ENCODE measurements at places on chromosomes 16 and 17.

DNA sequence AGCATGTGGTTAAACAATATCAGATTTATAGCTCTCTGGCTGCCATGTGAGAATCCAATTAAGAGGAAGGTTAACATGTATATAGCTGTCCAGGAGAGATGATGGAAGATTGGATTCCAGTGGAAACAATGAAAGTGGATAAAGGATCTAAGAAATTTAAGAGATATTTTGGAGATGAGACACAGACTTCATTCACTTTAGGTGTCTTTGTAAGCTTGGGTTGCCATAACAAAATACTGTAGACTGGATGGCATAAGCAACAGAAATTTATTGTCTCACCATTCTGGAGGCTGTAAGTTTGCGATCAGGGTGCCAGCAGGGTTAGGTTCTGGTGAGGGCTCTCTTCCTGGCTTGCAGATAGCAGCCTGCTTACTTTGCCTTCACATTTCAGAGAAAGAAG is 155.9 kb upstream of the MYOCD start:
- no peak for DNase-seq

- no peak for DNase-seq
Observed at GRCh38 chr17:10251212-10251948, 53.0 kb upstream of the GAS7 start.

- no peak for DNase-seq
Observed at GRCh38 chr17:21419299-21420239, 43.4 kb downstream of the KCNJ12 start.

- no peak for DNase-seq
Observed at GRCh38 chr17:3792481-3792880, 8.5 kb downstream of the ITGAE start.

GRCh38 chr16:13178318-13178717 is 276.9 kb downstream of the SHISA9 start:
- DNase-seq: no peak

DNA sequence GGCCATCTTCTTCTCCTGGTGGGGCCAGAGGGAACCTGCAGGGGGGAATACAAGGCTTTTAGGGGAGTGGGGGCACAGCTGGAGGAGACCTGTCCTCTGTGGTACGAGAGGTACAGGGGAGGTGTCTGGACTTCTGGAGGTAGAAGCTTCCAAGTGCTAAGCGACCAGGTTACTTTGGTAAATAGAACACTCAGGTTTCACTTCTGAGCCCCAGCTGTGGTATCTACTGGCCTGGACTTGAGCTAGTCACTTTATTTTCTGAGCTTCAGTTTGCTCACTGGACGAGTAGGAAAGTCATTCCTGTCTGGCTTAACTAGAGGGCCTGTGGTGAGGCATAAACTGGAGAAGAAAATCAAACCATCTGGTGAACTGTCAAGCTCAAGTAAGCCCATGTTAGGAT is at the start of gene HEATR9:
Gene HEATR9, minus strand, starts transcription at position 155 of the 400 bp plus-strand sequence. Its CDS starts 149 bp downstream, at position 6.
- DNase-seq: no peak

DNA sequence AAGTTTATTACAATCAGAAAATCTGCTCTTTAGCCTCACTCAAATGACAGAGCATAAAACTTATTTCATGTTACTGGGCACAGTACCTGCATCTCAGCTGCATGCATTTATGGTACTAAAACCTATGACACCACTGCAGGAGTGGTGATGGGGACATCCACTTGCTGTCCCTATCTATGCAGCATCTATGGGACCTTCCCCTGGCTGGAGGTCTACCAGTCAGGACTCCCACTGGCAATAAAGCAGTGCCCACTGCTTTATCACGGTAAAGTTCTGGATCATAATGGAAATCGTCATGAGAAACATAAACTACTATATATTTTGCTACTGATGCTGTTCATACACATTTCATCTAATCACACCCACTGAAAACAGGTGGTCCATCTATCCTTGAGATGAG is 26.2 kb downstream of the NSMCE1 start:
- no peak for DNase-seq

- no peak for DNase-seq
Observed at GRCh38 chr16:56780646-56781045, 50.7 kb downstream of the NUP93 start.

DNA sequence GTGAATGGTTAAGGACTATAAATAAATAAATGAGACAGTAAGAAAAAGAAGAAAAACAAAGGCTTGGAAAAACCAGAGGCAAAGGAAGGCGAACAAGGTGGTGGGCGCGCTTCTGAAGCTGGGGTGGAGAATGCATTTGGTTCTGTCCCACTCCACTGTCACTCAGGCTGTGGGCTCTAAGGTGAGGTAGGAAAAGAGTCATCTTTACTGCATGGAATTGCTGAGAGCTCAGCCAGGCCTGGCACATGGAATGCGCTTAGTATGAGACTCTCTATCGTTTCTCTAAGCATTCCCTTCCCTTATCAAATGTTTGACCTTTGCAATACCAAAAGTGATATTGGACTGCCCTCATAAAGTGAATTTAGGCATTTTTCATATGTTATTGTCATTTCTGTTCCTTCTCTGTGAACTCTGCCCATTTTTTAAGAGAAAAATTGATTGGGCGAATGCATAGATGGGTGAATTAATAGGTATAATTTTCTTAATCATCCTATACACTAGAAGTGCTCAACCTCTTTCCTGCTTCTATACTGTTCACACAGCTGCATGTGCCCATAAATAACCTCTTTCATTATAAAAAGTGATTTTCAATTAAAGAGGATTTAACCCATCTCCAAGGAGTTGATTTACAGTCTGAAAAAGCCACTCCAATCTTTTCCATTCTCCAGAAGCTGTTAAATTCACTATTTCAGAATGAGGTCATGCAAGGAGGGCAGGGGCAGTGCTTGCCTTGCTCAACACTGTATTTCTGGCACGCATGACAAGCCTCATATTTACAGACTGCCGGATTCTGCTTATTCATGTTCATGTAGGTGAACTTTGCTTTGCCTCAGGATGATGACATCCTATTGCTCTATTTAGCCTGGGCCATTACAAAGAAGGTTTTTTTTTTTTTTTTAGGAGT is 87.7 kb downstream of the MYH10 start:
- no peak for DNase-seq

DNA sequence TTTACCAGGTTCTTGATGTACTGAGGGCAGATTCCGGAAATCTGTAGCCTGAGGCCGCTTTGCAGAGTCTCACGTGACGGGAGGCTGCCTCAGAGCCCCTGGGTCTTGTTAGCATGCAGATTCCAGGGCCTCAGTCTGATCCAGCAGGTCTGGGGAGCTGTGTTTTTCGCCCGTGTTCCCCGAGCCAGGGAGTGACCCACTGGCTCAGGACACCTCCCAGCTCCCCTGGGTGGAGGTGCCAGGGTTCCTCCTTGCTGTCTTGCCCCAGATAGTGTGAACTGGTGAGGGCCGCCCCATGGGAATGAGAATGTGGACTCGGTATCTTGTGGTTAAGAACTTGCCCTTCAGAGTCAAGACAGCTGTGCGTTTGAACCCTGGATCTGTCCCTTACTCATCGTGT is 98.6 kb downstream of the OR1D5 start:
- no peak for DNase-seq

DNA sequence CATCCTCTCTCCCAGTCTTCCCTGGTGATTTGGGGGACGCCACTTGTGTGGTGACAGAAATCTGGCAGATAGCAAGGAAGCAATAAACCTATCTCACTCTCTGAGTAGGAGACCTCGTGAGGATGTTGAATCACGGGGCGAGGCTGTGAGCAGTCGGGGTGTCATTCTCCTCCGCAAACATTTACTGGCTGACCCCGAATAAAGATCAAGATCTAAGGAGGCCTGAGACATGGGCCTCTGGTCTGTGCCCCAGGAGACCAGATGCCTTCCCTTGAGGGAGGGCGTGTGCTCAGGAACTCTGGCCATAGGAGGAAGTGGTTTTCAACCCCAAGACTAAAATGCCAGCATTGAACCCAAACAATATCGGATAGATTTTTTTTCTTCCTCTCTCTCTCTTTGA is 53.1 kb downstream of the FOXL1 start:
- no peak for DNase-seq

- no peak for DNase-seq
Observed at GRCh38 chr17:46785696-46786095, 32.8 kb downstream of the WNT3 start.

DNA sequence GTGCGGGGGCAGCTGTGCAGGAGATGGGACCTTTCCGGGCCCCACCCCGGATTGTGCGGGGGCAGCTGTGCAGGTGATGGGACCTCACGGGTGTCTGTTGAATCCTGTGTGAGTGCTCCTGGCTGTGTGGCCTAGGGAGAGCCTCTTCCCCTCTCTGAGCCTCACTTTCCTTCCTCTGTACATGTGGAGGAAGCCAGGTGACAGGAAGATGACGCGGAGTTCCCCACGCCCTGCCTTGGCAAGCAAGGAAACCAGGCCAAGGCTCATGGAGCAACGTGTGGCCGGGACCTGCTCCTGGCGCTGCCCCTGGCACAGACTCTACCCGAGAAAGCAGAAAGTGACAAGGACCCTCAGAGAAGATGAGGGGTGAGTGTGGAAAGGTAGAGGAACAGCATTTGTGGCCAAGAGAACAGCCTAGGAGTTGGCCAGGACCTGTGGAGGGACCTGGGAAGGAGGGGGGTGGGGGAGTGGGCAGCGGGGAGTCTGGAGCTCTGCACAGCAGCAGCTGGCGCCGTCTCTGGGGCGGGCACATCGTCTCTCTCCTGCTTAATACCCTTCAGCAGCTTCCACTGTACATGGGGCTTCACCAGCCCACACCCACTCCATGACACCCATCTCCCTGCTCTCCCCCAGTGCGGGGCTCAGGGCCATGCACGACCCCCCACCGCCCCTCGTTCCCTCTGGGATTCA is 38.4 kb upstream of the PABPN1L start:
- no peak for DNase-seq

- DNase-seq: no peak
Observed at GRCh38 chr16:80147026-80147655, 393.7 kb upstream of the DYNLRB2 start.

- DNase-seq: no peak
Observed at GRCh38 chr17:74671031-74671771, 41.5 kb downstream of the CD300LF start.

DNA sequence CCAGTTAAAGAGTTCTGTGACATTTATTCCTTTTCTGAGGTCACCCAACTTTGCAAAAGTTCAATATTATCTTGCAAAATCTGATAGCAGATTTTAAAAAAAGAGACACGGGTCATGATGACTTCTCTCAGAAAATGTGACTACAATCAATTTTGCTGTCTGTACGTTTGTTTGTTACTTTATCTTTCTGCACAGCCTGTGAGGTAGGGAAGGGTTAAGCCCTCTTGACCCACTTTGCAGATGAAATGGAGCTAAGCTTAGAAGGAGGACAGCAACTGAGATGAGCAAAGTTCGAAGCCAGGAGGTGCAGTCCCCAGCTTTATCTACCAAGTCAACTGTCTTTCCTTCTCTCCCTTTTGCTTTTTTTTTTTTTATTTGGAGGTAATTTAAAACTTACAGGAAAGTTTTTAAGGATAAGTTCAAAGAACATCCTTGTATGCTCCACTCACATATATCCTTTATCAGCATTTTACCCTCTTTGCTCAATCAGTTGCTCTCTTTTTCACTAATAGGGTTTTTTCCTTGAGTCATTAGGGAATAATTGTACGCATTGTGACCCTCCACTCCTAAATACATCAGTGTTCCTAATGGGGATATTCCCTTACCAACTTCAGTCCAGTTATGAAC is 86.8 kb downstream of the MSI2 start:
- DNase-seq: no peak

DNA sequence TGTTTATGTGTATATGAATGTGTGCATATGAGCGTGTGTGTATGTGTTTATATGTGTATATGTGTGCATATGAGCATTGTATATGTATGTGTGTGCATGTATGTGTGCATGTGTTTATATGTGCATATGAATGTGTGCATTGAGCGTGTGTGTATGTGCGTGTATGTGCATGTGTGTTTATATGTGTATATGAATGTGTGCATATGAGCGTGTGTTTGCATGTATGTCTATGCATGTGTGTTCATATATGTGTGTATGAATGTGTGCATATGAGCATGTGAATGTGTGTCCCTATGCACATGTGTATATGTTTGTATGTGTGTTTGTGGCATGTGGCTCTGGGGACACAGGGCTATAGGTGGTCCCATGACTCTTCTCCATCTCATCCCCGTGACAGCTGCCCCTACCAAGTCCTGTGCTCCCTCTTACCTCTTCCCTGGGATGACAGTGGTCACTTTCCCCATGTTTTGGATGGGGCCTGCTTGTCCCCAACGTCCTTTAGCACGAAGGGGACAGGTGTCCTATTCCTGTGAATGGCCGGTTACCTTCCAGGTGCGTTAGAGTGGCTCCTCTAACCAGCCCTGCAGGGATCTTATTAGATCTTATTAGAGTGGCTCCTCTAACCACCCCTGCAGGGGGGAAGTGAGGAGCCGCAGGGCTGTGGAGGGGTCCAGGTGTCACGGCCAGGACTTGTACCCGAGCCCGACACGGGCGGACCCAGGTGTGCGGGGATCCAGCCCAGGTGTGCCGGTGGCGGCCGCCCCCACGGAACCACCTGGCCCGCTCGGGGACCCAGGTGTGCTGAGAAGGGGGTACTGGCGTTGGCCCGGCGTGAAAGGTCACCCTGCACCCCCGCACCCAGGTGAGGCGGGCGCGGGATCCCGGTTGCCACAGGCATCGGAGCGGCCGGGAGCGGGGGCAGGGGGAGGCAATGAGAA is 105.6 kb downstream of the SEC14L1 start:
- DNase-seq: no peak

- no peak for DNase-seq
Observed at GRCh38 chr16:69768666-69769065, 6.5 kb downstream of the WWP2 start.

DNA sequence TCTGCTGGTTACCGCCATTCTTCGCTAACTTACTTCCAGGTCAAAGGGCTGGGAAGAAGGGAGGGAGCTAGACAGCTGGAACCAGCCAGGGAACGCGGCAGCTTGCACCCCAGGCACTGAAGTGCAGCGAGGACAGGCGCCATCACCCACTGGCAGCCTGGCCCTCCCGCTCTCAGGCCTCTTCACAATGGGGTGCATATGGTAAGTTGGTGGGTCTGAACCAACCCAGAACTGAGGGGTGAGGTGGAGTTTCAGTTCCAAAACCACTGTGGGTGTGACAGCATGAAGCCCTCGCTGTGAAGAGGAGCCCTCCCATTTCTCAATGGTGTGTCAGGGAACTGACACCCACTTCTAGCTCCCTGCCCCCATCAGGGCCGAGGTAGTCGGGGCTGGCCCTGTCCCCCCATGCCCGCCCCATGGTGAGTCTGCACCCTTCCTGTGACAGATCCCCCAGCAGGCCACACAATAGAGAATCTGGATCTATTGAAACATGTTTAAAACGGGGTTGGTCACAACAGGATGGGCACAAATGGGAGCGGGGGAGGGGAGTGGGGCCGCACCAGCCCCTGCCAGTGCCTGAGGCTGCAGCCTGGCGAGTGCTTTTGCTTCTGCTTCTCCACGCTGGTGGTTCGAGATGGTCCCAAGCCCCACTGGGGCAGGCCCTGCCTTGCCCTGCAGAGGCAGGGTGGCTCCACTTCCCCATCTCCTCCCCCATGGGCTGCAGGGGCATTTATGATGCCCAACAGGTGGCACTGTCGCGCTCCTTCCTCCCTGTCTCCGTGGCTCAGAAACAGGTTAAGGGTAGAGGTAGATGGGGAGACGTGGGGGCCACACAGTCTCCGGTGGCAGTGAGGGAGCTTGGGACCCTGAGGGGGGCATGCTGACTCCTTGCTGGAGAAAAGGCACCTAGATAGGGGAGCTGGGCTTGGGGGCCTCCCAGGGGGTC is 2.3 kb downstream of the LIMD2 start:
- no peak for DNase-seq
